ENCODE measurements at places on chromosomes 1 and 21.
A peak's percentile ranks its signal among the peaks of the same experiment; 100 is the strongest.

DNA sequence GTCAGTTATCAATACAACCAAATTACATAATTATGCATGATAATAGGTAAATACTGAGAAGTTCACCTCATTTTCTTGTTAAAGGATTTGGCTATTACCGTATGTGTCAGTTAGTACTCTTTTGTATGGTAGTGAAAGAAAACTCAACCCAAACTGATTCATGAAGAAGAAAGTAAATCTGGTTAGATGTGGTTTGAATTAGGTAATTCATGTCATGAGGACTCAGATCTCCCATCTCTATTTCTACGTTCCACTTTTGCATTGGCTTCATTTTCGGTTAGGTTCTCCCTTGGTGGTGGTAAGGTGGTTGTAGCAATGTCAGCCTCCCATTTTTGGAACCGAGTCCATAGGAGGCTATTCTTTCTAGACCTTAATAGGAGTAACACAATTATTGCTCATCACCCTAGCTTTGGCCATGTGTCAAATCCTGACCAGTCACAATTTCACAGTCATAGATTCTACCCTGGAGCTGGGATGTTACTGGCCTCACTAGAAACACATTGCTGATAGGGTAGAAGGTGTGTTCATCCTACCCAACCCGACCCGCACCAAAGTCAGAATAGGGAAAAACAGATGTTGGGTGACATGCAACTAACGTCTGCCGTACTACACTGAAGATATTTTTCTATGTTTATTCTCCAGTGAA lies 97.6 kb downstream of the OSBPL9 start:
- DNase-seq: no peak

GRCh38 chr1:103145449-103145848 lies 37.1 kb upstream of the COL11A1 start:
- DNase-seq: no peak

- DNase-seq: no peak
Measured at GRCh38 chr1:53663529-53664300, 75.2 kb downstream of the GLIS1 start.

DNA sequence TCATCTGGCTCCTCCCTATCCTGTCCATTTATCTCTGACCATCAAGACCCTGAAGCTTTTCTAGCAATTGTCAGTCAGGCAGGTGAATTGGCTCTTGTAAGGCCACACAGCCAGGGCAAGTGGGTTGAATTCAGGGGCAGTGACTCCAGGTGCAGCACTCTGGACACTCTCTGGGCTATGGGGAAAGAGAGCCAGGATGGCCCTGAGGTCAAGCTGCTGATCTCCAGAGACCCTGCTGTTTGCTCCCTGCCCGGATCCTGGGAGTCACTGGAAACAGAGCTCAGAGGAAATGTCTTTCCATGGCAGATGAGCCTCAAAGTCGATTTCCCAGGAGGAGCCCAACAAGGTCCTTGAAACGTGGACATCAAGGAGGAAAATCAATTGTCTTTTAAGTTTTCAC lies 184.4 kb downstream of the C1orf94 start:
- DNase-seq: no peak

DNA sequence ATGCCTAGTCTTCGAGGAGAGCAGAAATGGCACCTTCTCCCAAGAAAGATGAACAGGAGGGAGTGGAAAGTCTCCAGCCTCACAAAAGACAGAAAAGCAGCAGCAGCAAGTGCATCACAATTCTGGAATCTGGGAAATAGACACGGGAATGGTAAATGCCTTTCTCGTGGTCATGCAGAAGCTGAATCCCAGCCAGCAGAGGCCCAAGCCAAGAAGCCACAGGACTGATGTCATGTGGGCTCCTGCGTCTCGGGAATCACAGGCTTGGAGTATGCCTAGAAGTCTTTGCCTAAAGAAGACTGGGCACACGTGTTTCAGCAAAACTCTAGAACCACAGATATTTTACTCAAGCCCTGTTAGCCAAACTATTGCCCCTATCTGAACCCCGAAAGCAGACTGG lies 260.3 kb upstream of the PLD5 start:
- no peak for DNase-seq

DNA sequence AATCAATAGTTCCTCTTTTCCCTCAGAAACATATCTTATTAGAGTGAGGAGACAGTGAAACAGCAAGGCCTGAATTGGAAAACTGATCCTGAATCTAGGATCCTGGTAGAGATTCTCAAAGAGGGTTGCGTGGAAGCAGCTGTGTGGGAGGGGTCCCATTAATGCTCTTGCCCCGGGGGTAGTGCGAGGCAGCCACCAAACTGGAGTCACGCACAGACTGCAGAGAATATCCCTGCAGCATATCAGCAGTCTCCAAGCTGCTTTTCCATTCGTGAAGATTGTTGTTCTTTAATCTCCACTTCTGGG lies 150.1 kb downstream of the DISC1 start:
- no peak for DNase-seq

DNA sequence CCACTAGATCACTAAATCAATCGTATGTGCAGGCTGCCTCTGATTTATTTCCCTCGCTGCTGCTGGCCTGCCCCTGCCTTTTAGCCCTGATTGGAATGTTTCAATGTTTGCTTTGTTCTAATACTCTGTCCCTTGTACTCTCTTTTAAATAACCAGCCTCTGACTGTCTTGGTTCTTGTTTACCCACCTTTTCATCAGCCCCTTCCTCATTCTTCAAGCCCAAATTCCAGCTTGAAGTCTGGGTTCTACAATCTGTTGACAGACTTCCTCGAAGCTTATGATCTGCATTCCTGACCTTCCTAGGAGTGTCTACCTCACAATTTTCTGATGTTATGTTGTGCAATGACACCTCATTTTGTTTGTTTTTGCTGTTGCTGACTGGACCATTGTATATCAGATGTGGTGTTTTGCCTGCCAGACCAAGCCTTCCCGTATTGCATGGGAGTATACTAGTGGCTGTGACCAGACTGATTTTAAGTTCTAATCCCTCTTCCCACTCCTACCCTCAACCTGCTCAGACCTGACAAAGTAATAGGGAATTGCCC lies 46.6 kb upstream of the APOBEC4 start:
- DNase-seq: no peak

DNA sequence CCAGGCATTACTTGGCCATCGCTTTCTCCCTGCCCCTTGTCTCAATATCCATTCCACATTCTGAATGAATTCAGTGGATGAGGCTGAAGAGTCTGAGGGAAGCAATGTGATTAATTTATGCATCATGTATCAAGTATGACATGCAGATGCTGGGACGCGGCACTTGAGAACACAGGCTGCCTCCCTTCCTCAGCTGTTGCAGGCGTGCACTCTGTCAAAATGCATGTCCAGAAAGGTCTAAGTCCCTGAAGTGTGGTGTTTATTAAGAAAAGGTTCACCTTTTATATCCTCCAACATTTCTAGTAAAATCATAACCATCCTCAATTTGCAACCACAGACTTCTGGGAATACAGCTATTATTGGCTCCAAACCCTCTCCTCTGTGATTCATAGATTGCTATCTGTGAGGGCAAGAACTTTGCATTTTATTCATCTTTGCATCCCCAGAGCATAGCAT lies 22.6 kb upstream of the RAB3GAP2 start:
- no peak for DNase-seq

- no peak for DNase-seq
Measured at GRCh38 chr1:228358764-228359612, 47.6 kb downstream of the TRIM11 start.

GRCh38 chr1:106268070-106268469 lies 788.4 kb upstream of the PRMT6 start:
- no peak for DNase-seq

DNA sequence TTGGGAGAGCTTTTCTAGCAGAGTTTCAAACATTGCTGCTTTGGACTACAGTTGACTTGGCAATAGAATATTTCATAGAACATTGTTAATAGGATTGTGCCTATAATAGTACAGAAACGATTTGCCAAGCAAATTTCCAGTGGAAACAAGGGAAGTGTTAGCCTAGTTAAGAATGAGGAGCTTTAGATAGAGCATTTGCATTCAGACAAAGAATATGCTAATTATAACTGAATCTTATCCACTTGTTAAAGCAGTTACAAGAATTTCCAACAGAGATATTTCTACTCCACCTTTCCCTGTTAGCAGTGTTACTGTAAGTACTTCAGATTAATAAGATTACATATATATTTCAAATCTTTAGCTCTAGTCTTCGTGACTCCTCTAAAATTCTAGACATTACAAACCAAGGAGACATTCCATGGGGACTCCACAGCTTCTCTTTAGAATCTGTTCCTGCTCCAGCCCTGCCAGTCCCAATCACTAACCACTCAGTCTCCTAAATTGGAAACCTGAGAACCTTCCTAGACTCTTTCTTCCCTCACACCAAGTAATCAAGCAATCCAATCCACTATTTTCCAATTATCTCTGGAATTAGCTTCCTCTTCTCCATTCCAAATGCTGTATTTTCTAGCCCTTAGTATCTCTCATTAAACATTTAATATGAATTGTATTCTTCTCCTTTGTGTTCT lies 141.8 kb upstream of the PBX1 start:
- DNase-seq: no peak

- DNase-seq: no peak
Measured at GRCh38 chr1:34358636-34359035, 181.9 kb downstream of the C1orf94 start.

DNA sequence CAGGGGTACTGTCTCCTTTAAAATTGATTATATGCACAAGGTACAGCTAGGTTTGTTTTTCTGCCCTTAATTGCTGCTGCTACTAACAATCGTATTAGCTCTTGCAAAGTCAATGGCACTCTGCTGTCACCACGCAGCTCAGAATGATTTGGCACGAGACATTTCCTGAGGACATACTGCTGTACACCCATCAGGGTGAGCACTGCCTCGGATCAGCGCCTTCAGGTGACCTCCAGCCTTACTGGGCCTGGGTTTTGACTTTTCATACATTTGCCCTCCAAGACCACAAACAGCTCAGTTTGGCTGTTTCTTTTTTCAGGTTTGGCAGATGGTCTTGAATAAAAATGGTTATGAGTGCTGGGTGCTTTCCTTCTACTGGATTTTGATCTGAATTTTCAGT lies 110.9 kb downstream of the NTPCR start:
- DNase-seq: no peak

GRCh38 chr1:59814901-59815825 lies at the start of gene HOOK1:
Gene HOOK1, plus strand, starts transcription at chr1:59814949. Its CDS starts 169 bp downstream, at chr1:59815118.
- peak; percentile 6 for DNase-seq

All from stimulated activated CD4-positive, alpha-beta T cell treated with anti-CD3 and anti-CD28 coated beads, Interleukin-2, amount 100 ng/mL, for 48 hours (primary cell).